Neural progenitor cell (in vitro differentiated cells): ENCODE measurements at places on chromosomes 4 and X.
A peak's percentile ranks its signal among the peaks of the same experiment; 100 is the strongest.

- DNase-seq: no peak
These were observed 3.5 kb downstream of the TMEM154 start for GRCh38 chr4:152676052-152676854.

DNA sequence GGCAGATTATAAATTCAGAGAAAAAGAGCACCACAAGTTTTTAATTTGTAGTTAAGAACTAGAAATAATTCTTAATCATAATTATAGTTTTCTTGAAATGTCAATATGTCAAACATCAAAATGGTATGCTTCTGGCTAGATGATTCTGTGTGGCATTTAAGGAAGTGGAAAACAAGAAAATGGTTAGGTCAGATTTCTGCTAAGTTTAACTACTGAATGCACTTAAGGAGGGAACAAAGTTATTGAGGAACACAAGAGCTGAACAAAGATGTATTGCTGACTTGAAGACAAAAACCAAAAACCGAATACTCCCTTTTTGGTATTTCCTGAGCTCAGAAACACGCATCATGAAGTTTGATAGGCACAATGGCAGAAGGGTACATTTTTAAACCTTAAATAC is 58.7 kb upstream of the GPR34 start:
- no peak for DNase-seq

DNA sequence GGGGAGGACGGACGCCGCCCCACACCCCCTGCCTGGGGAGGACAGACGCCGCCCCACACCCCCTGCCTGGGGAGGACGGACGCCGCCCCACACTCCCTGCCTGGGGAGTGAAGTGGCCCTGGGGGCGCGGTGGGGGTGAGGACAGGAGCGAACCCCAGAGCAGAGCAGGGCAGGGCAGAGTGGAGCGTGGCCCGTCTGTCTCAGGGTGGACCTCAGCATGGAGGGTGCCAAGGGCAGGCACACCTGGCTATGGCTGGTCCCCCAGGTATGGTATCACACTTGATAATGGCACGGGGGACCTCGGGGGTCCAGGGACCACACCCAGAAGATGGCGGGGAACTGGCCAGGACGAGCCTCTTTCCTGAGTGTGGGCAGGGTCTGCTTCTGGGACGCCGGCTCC is 9.6 kb downstream of the LRPAP1 start:
- DNase-seq: no peak

GRCh38 chr4:95835672-95836071 is 4.2 kb upstream of the PDHA2 start:
- DNase-seq: peak; percentile 51
